ENCODE measurements at places on chromosomes 1 and 21.
A peak's percentile ranks its signal among the peaks of the same experiment; 100 is the strongest.

GRCh38 chr1:100959502-100960060 is 63.7 kb downstream of the SLC30A7 start:
- H3K4me3 ChIP-seq = no peak overlapping the region
- H3K27ac ChIP-seq = no peak overlapping the region
- H3K4me1 ChIP-seq = no peaks in the 10 kb centered on the region

- H3K4me3 ChIP-seq = no peak overlapping the region
- DNase-seq = no peak
- no peaks in the 10 kb centered on the region for H3K36me3 ChIP-seq
- H3K27me3 ChIP-seq = peaks cover 20% of the 10 kb centered on the region
Observed at GRCh38 chr1:18479454-18479853, 1.3 kb upstream of the KLHDC7A start.

- no peak overlapping the region for H3K27ac ChIP-seq
- H3K4me3 ChIP-seq = no peak overlapping the region
- no peaks in the 10 kb centered on the region for H3K4me1 ChIP-seq
- no peak for DNase-seq
- H3K27me3 ChIP-seq = peaks cover 20% of the 10 kb centered on the region
Observed at GRCh38 chr1:152520561-152521090, 6.3 kb downstream of the CRCT1 start.

GRCh38 chr1:162013289-162013688 is 10.4 kb downstream of the OLFML2B start:
- no peak for DNase-seq
- H3K4me3 ChIP-seq = no peak overlapping the region
- no peaks in the 10 kb centered on the region for H3K4me1 ChIP-seq
- H3K27ac ChIP-seq = no peak overlapping the region

DNA sequence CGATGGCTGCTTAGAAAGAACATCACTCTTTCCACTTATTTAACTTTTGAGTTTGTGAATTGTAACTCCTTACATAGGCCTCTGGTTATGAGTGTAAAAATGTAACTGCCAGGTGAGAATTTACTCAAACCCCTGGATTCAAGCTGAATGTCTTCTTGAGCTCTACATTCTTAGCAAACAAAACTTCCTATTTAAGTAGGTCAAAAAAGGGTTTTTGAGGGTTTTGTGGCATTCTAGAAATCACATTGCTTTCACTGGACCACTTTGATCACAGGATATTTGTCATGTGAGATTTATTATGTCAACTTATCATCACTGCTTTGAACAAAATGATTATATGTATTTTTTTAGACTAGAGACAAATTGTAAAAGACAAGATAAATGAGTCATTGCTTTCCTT is 5.7 kb downstream of the IL23R start:
- H3K27me3 ChIP-seq = peaks cover 5% of the 10 kb centered on the region
- H3K36me3 ChIP-seq = no peaks in the 10 kb centered on the region
- H3K4me1 ChIP-seq = no peaks in the 10 kb centered on the region
- H3K4me3 ChIP-seq = no peak overlapping the region
- no peak for DNase-seq

DNA sequence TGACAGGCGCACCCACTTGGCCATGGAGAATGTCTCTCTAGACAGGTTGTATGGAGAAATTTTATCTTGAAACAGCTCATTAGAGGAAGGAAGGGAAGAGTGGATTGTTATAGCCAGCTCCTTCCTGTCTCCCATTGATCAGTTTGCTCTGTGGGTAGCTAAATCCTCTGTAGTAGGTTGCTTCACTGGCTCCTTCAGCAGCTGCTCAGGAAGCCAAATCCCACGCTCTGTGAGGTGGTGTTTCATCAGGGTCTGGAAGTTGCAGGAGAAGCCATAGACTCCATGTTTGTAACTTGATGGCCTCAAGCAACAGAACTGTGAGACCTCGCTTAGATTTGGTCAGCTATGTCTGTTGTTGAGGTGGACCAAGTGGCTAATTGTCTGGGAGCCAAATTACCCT is 6.8 kb upstream of the NFYC start:
- H3K4me3 ChIP-seq = no peak overlapping the region
- no peak overlapping the region for H3K27ac ChIP-seq
- DNase-seq = no peak

GRCh38 chr1:44228218-44228617 is 14.9 kb downstream of the DMAP1 start:
- no peaks in the 10 kb centered on the region for H3K27me3 ChIP-seq
- H3K4me3 ChIP-seq = no peak overlapping the region
- H3K4me1 ChIP-seq = no peaks in the 10 kb centered on the region
- peaks cover 12% of the 10 kb centered on the region for H3K36me3 ChIP-seq

DNA sequence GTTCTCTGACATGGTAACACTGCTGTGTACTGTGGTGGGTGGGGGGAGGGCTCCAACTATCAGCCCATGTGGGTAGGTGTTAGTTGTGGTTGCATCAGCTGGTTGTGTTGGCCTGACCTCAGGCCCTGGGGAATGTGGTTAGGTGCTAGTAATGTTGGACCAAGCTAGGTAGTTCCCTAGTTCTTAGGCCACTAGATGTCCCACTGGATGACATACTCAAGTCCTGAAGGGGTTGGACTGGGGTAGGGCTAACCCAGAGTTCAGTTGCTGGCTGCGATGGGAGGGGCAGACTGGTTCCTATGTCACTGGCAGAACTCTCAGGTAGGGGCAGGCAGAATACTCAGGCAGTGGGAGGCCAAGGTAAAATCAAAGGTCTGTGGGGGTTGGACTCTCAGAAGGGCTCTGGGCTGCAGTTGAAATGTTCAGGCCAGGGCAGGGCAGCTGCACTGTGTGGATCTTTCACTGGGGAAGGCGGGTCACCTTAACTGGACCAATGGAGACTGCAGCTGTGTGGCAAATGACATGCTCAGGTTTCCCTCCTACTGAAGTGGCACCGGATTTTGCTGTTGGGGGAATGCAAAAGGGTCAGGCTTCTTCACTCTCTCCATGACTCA is 870.7 kb downstream of the LRRIQ3 start:
- H3K4me1 ChIP-seq = no peaks in the 10 kb centered on the region
- no peak overlapping the region for H3K27ac ChIP-seq
- H3K4me3 ChIP-seq = no peak overlapping the region
- H3K27me3 ChIP-seq = no peaks in the 10 kb centered on the region
- no peak for DNase-seq
- no peaks in the 10 kb centered on the region for H3K36me3 ChIP-seq

DNA sequence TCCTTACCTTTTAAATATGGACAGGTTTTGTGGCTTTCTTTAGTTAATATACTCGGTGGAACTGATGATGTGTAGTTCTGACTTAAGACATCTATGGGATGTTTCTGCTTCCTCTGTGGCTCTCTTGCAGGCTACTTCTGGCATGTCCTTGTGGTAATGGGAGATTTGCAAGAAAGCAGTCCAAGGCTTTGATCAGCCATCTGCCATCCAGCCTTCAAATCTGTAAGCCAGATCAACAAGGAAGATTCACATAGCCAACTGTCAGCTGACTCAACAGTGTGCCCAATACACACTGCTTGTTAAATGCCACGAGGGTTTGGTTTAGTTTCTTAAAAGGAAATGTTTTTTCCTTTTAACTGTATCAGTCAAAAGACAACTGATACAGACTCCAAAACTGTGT is 722.2 kb upstream of the CHRM3 start:
- no peaks in the 10 kb centered on the region for H3K36me3 ChIP-seq
- H3K27ac ChIP-seq = no peak overlapping the region
- DNase-seq = no peak

DNA sequence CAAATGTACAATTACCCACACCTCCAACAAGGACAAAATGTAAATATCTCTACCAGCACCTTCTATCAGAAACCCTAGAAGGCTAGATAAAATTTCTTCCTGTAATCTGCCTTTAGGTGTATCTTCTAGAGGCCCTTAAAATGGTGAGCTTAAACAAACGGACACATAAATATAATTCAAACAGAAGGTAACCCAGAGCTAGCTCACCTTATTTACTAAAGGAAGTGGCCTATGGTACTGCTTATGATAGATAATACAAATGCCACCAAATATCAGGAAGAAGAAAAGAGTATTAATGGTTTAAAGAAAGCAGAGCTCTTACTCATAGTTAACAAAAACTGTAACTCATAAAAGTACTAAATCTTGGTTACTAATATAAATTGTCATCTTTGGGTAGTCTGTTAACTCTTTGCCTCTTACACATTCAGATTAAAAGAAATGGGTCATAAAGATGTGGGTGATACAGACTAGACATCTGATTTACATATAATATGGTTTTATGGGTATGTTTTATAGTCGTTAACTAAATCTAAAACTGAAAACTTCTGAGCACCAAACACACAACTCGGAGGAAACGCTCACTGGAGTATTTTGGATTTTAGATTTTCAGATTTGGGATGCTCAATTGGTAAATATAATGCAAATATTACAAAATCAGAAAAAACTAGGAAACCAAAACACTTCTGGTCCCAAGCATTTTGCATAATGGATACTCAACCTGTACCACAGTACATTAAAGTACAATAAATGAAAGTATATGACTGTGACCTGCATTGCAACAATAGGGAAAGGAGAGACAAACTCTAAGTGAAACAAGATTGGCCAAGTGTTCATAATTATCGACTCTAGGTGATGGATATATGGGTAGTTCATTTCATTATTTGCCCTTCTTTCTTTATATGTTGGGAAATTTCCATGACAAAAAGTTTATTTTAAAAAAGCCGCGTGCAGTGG is 23.2 kb downstream of the TRIT1 start:
- H3K4me3 ChIP-seq = no peak overlapping the region
- peaks cover 25% of the 10 kb centered on the region for H3K36me3 ChIP-seq
- no peaks in the 10 kb centered on the region for H3K4me1 ChIP-seq
- no peaks in the 10 kb centered on the region for H3K27me3 ChIP-seq
- DNase-seq = no peak
- H3K27ac ChIP-seq = no peak overlapping the region

DNA sequence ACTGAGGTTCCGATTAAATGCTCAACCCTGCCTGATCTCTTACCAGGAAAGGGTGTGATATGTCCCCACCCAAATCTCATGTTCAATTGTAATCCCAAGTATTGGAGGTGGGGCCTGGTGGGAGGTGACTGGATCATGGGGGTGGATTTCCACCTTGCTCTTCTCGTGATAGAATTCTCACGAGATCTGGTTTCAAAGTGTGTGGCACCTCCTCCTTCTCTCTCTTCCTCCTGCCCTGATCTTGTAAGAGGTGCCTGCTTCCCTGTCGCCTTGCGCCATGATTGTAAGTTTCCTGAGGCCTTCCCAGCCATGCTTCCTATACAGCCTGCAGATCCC is 34.9 kb downstream of the RSPH1 start:
- no peak for DNase-seq
- no peak overlapping the region for H3K27ac ChIP-seq
- H3K27me3 ChIP-seq = peaks cover 13% of the 10 kb centered on the region
- H3K4me3 ChIP-seq = no peak overlapping the region

DNA sequence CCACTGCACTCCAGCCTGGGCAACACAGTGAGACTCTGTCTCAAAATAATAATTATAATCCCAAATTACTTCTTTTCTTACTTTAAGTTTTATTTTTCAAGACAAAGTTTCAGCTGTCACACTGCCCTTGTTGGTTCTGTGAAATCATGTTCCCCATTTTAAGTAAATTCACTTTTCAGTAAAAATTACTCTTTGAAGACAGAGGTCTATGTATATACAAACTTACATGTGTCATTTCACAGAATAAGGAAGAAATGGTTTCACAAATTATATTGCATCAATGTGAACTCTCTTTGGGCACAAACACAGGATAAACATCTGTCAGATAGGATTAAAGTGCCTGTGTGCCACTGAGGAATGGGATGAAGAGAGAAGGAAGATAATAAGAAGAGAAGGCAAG is 33.1 kb upstream of the ETS2 start:
- peaks cover 13% of the 10 kb centered on the region for H3K4me1 ChIP-seq
- no peak for DNase-seq
- H3K36me3 ChIP-seq = no peaks in the 10 kb centered on the region

DNA sequence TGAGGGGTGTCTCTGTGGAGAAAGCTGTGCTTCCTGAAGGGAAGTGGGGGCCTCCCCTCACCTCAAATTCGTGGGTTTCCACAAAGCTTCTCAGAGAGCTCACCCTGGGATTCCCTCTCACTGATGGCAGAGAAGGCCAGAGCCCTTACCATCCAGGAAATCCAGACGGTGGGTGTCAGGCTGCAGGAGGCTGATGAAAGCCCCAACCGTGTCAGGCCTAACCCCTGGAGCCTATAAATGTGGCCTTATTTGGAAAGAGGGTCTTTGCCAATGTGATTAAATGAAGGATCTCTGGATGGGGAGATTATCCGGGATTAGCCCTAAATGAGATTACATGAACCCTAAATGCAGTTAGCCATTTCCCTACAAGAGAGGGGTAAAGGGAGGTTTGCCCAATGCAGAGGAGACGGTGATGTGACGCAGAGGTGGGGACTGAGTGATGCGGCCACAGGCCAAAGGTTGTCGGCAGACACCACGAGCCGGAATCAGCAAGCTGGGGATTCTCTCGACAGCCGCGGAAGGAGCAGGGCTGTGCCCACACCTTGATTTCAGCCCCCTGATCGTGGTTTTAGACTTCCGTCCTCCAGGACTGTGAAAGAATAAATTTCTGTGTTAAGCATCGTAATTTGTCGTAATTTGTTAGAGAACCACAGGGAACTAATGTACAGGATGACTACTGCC is 82.6 kb downstream of the TOMM20 start:
- H3K4me3 ChIP-seq = no peak overlapping the region
- no peak for DNase-seq
- no peaks in the 10 kb centered on the region for H3K36me3 ChIP-seq
- H3K27ac ChIP-seq = no peak overlapping the region
- no peaks in the 10 kb centered on the region for H3K27me3 ChIP-seq
- peaks cover 16% of the 10 kb centered on the region for H3K4me1 ChIP-seq

- H3K27ac ChIP-seq = no peak overlapping the region
- DNase-seq = no peak
- H3K4me3 ChIP-seq = no peak overlapping the region
- H3K27me3 ChIP-seq = peaks cover 46% of the 10 kb centered on the region
Observed at GRCh38 chr1:11704691-11705475, 13.4 kb downstream of the DRAXIN start.

- no peak for DNase-seq
- H3K27ac ChIP-seq = no peak overlapping the region
- no peak overlapping the region for H3K4me3 ChIP-seq
- peaks cover 21% of the 10 kb centered on the region for H3K36me3 ChIP-seq
- H3K27me3 ChIP-seq = no peaks in the 10 kb centered on the region
Observed at GRCh38 chr1:24659993-24660665, 17.0 kb downstream of the SRRM1 start.

DNA sequence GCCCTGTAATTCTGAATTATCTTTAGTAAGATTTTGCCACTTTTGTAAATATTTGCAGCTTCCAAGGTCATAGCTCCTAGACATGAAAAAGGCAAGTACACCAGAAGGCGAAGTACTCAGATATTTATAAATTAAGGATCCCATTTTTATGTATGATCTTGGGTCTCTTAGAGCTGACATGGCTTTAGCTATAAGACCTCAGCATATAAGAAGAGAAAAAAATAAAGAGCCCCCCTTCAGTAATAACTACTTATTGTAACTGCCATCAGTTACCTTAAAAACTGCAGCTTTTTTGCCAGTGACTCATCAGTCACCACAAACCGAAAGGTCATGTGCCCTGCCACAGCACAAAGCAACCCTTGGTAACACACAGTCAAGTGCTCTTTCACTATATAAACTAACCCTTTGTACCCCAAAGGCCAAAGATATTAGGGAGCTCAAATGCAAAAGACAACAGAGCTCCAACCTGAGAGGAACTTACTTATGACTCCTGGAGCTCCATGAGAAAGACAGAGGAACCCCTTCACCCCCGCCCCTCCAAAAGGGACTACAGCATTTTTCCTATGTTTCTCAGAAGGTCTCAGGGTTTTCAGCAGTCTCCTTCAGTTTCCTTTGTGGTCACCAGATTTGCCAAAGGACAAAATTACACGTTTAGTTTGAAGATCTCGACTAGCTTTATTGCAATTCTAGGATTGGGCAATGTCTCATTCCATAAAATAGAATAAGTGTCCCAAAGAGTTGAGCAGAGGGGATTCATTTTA is 219.8 kb upstream of the DUSP10 start:
- DNase-seq = peak; percentile 82
- no peaks in the 10 kb centered on the region for H3K36me3 ChIP-seq
- H3K27me3 ChIP-seq = no peaks in the 10 kb centered on the region
